ENCODE measurements at places on chromosomes 3 and 15. TPM values are rescaled to one million over a fixed set of nuclear protein-coding genes. Genes with fewer than 3 reads are reported as not detected.

PPP2R3A gene
- 10.5 TPM for polyA plus RNA-seq

C3orf22 gene
- not detected for polyA plus RNA-seq

CCDC13 gene
- 1.5 TPM for polyA plus RNA-seq

TJP1 gene
- 38.7 TPM for polyA plus RNA-seq

SLC6A20 gene
- 0.10 TPM for polyA plus RNA-seq

- peak; percentile 6 for DNase-seq
Observed at GRCh38 chr3:176663837-176664831, 533.1 kb downstream of the TBL1XR1 start.

DNA sequence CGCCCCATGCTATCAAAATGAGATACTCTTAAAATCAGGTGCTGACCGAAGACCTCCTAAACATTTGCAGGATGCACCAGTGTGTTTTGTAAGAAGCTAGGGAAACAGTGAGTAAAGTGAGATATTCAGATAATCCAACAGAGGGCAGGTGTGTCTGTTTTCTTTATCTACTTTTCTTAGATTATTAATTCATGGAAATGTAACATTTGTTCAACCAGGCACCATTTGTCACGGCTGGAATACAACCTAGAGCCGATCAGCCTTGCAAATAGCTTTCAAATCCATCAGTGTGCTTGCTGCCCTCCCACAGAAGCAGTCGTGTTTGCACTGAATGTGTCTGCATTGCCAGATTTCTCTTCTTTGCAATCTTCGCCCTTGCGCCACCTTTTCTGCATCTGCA lies 201.9 kb upstream of the CHRM5 start:
- no peak for DNase-seq

DNA sequence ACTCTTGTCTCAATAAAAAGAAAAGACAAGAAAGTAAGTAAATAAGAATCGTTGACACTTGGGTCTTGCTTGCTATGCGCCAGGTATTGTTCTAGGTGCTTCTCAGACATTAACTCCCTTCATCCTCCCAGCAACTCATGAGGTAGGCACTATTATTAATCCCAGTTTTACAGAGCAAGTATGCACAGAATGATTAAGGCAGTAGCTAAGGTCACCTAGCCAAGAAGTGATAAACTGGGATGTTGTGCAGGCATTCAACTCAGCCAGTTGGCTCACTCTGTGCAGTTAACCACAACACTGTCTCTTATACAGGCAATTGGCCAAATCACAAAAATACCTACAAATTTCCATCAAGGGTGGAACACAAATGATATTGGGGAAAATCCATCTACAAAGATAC lies 1.7 kb upstream of the C3orf33 start:
- no peak for DNase-seq

DNA sequence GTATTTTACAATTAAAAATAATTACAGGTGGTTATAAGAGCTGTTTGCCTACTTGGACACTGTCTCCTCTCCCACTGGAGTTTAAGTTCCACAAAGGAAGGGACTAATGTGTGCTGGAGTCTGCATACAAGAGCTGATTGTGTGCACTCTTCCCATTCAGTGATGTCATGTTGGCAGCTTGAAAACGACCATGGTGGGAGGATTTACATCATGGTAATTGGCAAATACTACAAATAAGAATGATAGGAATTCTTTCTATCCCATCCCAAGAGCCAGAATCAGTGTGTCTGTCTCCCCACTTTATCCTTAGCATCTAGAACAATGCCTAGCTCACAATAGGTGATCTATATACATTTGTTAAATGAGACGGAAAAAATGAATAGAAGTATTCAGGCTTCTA lies 14.1 kb downstream of the ITGA11 start:
- no peak for DNase-seq

GRCh38 chr3:174208161-174208560 lies 651.0 kb upstream of the NAALADL2 start:
- DNase-seq, result no peak

- no peak for DNase-seq
Observed at GRCh38 chr3:194103983-194104751, 31.8 kb upstream of the HES1 start.

DNA sequence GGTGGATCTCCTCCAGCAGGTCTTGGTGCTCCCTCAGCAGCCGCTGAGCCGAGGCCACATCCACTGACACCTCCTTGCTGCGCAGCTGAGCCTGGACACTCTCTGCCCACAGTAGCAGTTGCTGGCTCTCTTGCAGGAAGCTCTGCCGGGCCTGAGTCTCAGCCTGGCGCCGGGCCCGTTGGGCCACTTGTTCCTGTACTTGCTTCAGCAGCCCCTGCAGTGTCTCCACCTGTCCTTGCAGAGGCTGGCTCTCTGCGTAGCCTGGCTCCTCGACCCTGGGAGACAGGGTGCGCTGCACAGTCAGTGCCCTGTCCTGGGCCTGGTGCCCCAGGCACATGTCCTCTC lies 15.5 kb downstream of the SPTBN5 start:
- no peak for DNase-seq

DNA sequence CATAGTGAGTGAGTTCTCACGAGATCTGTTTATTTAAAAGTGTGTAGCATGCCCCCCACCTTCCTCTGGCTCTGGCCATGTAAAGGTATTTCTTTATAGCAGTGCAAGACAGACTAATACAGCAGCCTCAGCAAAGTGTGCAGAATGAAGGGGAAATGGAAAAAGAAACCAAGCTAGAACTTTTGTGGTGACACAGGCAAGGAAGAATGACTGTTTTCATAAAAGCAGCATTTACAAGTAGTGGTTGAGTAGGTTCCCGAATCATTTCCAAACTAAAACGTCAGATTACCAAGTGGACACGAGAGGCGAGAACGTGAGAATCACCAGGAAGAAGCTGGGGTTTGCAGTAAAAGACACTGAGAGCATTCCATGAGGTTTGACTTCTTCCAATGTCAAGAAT lies 100.2 kb upstream of the AKAP13 start:
- no peak for DNase-seq

GRCh38 chr15:77575203-77575934 lies 57.3 kb downstream of the LINGO1 start:
- DNase-seq, result no peak

- peak; percentile 59 for DNase-seq
Observed at GRCh38 chr15:98760112-98760826, 111.9 kb downstream of the IGF1R start.

DNA sequence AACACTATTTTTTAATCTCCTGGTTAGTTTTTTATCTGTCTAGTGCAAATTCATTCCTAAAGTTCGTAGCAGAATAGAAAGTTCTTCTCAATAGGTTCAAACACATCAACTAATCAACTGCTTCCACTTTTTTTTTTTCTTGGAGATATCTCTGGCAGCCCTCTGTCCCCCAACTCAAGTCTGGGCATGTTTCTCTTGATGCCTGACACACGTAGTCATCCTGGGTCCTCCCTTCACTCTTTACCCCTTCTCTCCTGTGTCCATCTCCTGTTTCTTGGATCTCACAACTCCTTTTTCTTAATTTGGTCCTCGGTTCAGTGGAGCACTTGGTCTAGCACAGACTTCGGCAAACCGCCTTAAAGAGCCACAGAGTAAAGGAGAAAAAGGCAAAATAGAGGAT lies 14.4 kb downstream of the TNFAIP8L3 start:
- no peak for DNase-seq

GRCh38 chr15:34650177-34650576 lies 66.7 kb upstream of the GOLGA8B start:
- DNase-seq, result no peak

GRCh38 chr15:61205346-61205921 lies 23.7 kb downstream of the RORA start:
- DNase-seq, result no peak

DNA sequence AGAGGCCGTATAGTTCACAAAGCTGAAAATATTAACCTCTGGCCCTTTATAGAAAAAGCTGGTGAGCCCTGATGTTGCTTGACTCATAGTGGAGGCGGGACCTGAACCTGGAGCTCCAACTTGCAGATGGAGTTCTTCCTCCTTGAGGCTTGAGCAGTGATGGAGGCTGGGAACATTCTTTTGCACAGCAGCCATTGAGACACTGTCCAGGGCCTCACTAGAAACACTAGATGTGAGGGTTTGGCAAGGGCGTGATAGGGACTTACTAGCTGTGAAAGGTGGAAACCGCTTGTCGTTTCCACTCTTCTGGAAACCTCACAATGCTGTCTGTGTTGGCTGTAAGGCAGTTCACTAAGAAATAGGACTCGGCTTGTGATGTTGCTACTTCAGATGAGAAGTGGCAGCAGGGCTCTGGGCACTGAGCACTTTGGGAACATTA lies 12.5 kb downstream of the SMAD6 start:
- no peak for DNase-seq

DNA sequence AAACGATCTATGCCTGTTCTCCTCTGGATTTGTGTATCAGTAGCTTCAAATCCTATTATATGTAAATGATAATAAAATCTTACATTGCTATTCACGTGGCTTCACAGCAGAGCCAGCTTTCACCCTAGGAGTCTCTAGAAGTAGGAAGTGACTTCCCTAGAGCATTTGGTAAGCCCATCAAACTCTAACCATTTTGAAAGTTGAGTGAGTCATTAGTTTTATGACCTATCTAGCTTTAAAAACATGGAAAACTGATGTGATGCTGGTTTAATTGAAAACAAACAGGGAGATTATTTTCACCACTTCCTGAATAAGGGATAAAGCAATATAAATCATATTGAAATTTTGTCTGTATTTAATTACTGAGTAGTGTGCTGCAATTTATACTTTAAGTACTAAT lies 275.2 kb downstream of the EPHA6 start:
- DNase-seq, result no peak

GRCh38 chr3:105905328-105905727 lies 36.5 kb upstream of the CBLB start:
- DNase-seq, result no peak

- no peak for DNase-seq
Observed at GRCh38 chr3:64311424-64312061, 86.3 kb upstream of the PRICKLE2 start.

GRCh38 chr3:189276444-189277219 lies 104.9 kb downstream of the TPRG1 start:
- no peak for DNase-seq
